ENCODE measurements at places on chromosomes 4 and X.

GRCh38 chr4:11605597-11605996, 176.9 kb upstream of the HS3ST1 start:
- no peak for DNase-seq

GRCh38 chr4:54999003-54999402, 126.4 kb downstream of the KDR start:
- DNase-seq = peak; percentile 71

GRCh38 chr4:148065075-148065474, 333.2 kb downstream of the ARHGAP10 start:
- peak; percentile 87 for DNase-seq

GRCh38 chr4:32472918-32473317, 1752.7 kb downstream of the PCDH7 start:
- no peak for DNase-seq

DNA sequence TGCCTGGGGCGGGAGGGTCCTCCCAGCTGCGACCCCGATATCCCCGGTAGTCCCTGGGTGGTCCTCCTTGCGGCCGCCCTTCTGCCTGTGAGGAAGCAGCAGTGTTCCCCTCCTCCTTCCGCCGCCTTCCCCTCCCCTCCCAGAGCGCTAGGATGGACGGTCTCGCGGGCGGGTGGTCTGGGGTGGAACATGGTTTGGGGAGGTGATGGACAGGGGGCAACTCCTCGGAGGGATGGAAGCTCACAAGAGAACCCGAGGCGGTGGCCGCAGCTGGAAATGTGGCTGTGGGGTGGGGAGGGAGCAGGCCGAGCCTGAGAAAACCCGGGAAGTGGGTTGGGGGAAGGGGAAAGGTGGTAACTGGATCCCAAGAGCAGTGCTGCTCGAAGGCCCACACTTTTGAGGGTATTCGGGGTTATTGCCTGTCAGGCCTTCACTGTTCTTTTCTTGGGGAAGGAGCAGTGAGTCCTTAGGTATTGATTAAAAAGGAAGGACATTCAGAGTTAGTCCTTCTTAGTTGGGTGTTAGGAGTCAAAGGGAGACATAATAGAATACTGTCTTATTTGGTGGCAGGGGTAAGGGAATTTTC, 581 bp downstream of the UBE2K start:
- no peak for DNase-seq

GRCh38 chr4:10369517-10369916, 87.7 kb downstream of the ZNF518B start:
- DNase-seq = no peak

DNA sequence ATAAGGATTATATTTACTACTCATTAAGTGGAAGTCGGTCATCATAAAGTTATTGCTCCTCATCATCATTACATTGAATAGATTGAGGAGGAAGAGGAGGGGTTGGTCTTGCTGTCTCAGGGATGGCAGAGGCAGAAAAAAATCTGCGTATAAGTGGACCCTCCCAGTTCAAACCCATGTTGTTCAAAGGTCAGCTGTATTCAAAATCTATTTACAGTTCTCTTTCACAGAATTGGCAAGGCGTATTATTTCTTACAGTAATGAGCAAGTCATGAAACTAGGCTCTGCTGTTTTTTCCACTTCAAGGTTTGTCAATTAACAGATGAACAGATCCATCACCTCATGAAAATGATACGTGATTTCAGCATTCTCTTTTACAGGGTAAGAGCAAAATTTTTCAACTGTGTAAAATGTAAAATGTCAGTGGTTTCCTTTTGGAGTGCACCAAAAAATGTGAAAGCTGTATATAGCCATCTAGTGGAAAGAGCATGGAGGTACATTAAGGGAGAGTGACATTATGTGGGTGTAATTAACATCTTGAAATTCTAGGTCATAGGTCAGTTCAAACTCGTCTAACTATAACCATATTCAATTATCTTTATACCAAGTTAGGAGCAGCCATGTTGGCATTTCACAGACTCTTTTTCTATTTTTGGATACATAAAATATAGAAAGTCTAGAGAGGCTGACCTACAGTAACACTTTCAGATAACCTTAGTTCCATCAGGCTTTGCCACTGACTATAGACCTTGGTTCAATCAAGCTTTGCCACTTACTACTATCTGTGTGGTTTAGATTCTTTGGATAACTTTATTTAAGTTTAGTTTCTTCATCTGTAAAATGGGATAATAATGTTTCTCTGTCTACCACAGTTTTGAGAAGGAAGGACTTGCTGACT, 30.1 kb downstream of the NEIL3 start:
- peak; percentile 51 for DNase-seq

- DNase-seq = no peak
Measured at GRCh38 chr4:13413729-13414437, 70.3 kb downstream of the RAB28 start.

GRCh38 chr4:98574816-98575215, 83.6 kb downstream of the TSPAN5 start:
- no peak for DNase-seq

DNA sequence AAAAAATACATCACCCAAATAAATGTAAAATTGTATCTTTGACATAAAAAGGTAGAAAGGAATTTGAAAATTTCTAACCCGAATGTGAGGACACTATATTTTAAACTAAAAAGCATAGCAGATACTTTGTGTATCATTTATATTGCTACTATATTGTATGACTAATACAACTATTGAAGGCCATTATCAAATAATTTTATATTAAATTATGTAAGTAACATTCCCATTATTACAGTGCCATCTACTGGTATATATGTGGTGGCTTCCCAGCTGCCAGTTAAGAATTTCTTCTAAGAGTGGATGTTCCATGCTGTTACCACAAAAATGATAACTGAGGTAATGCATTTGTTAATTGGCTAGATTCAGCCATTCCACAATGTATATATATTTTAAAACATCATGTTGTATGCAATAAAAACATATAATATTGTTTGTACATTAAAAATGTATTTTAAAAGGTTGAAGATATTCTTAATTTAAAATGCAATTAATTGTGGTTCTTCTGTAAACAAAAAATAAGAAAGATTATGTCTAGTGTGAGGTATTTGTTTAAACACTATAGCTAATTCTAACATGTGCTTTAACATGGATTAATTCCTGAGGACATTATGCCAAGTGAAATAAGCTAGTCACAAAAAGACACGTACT, 65.3 kb downstream of the EGF start:
- peak; percentile 62 for DNase-seq

GRCh38 chrX:67917421-67918010, 373.7 kb downstream of the AR start:
- no peak for DNase-seq

- DNase-seq = peak; percentile 86
Measured at GRCh38 chr4:3207531-3208037, 41.4 kb upstream of the MSANTD1 start.

DNA sequence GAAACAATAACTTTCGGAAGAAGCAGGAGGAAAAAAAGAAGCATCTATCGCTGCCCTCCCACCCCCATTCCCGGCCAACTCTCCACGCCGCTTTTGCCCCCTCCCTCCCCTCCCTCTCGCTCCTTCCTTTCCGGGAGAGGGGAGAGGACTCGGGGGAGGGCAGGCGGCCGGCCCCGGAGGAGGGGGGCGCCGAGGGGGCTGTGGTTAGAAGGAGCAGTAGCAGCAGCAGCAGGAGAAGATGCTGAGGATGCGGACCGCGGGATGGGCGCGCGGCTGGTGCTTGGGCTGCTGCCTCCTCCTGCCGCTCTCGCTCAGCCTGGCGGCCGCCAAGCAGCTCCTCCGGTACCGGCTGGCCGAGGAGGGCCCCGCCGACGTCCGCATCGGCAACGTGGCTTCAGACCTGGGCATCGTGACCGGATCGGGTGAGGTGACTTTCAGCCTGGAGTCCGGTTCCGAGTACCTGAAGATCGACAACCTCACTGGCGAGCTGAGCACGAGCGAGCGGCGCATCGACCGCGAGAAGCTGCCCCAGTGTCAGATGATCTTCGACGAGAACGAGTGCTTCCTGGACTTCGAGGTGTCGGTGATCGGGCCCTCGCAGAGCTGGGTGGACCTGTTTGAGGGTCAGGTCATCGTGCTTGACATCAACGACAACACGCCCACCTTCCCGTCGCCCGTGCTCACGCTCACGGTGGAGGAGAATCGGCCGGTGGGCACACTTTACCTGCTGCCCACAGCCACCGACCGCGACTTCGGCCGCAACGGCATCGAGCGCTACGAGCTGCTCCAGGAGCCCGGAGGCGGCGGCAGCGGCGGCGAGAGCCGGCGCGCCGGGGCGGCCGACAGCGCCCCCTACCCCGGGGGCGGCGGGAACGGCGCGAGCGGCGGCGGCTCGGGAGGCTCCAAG, 1.3 kb downstream of the PCDH7 start:
- peak; percentile 55 for DNase-seq

DNA sequence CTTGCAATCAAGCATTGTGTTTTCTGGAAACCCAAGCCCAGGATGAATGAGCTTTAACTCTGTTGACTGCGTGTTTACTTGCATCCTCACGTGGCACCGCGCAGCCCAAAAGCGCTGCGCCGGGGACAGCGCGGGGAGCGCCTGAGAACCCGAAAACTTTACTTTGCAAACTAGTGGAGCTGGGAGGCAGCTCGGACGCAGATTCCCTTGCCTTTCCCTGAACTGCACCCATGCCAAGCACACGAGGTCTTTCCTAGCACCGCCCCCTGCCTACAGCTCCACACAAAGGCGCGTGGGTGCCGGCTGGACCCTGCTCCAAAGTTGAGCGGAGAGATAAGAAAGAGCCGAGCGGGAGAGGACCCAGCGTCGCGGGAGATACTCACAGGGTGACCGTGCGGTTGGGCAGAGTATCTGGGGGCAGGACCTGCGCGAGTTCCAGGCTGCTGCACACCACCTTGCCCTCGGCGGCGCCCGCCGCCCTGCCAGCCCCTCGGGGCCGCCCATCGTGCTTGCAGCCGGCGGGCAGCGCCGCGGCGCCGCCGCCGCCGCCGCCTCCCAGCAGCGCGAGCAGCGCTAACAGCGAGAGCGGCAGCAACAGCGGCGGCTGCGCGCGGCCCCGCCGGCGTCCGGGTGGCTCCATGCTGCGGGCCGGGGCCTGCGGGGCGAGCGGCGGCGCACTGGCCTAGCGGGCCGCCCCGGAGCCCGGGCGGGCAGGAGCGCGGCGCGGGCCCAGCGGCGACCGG, 550 bp downstream of the ADGRA3 start:
- peak; percentile 75 for DNase-seq

GRCh38 chr4:72319601-72320021, 249.4 kb downstream of the ADAMTS3 start:
- DNase-seq = no peak

DNA sequence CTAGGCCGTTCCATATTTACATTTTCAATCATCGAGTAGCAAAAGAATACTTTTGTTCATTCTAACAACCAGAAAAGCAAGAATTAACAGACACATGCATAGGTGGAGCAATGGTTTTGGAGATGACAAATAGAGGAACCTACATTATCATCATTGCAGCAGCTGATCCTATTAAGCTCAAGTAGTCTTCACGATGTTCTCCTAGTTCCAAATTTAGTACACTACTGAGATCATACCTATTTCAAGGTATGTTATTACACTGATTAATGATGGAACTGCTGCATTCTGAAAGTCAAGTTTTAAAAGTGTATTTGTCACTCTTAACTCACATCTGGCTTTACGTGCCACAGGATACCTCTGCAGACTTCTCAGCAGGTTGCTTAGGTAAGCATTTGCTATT, 87.4 kb downstream of the ADGRA3 start:
- DNase-seq = no peak

- no peak for DNase-seq
Measured at GRCh38 chr4:185467991-185468390, 3.5 kb downstream of the CCDC110 start.

GRCh38 chr4:88735564-88735963, 37.9 kb upstream of the NAP1L5 start:
- no peak for DNase-seq

DNA sequence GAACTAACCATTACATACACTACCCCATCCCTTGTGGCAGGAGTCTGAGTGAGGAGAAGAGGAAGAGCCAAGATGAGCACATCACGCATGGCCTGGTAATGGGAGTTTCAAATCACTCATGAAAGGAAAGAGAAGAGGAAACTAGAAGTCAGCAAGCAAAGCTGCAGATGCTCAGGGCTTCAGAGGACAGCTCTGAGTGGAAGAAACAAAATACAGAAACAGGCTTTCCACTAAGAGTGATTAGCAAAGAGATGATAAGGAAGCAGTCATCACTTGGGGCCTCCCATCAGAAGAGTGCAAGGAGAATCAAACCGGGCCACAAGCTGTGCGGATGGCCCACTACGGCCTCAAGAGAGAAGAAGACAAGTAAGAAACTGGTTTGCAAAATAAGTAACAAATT, 25.6 kb downstream of the KDR start:
- DNase-seq = no peak

- no peak for DNase-seq
Measured at GRCh38 chrX:118498351-118498750, 2.7 kb downstream of the DOCK11 start.

DNA sequence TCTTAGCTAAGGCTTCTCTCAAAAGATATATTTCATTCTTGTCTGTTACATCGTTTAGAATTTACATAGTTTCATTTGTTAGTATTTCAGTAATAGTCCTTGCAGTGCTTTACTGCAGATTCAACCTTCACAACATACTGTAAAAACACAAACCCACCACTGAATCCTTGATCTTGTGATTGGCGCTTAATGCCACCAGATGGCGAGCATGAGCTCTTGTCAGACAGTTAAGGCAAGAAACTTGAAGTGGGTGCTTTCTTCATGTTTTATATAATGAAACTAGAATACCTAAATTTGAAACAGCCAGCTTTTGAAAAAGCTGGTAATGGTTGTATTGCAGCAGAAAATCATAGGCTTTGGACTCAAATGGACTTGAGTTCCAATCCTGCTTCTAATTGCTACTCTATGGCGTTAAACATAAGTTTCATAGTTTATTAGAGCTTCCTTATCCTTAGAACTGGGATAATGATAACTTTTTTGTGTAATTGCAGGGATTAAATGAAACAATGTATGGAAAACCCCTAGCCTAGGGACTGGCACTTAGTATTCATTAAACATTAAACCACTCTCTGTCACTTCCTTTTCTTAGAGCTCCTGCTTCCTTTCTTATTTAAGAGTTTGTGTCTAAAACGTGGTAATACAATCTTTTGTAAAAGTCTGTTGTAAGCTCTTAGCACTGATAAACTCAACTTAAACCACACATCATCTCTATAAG, 95.1 kb downstream of the USP9X start:
- peak; percentile 55 for DNase-seq

Measured in amniotic epithelial cell (primary cell).